ENCODE measurements at places on chromosomes 1 and 21.

DNA sequence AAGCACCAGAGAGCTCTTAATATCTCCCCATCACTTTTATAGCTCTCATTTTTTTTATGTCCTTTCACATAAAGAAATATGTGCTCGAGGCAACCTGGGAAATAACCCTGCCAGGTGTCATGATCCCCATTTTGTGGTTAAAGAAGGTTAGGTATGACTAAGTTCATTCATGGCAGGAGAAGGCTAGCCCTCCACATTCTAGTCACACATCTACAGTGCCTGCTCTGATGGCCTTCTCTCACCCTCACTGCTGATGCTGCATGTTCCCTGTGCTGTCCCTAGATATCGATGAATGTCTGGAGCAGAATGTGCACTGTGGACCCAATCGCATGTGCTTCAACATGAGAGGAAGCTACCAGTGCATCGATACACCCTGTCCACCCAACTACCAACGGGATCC lies 187.5 kb downstream of the TPR start:
- DNase-seq: no peak

- no peak for DNase-seq
Measured at GRCh38 chr1:30746212-30747032, 11.2 kb downstream of the LAPTM5 start.

DNA sequence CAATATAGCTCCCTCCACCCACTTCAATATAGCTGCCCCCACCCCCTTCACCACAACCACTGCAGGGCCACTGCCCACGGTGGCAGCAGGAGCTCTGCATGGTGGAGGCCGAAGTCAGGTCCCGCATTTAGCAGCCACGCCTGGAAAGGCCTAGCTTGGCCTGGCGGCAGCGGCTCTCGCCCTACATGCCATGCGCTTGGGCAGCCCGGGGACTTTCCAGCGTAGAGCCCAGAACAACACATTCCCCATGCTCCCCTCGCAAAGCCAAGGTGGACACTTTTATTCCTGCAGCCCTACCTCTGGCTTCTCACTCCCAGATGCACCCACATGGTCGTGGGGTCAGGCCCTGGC lies 37.1 kb downstream of the LHX4 start:
- DNase-seq: no peak

DNA sequence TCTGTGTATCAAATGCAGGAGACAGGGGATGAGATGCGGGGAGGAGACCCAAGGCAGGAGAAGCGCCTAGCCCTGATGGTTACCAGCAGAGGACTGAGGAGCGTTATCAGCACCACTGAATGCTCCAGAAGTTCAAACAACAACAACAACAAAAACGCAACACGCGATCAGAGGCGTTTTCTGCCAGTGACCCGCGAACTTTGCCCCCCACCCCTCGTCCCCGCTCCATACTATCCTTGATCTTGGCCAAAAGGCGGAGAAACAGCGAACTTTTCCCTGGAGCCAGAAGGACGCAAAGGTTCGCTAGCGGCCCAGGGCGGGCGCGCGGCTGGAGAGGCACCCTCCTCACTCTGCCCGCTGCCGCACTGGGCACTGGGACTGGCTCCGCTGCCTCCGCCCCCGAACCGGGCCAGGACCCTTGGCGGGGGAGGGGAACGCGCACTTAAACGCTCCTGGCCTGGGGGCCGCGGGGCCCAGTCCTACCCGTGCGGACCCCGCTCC lies 699 bp downstream of the ECHDC2 start:
- DNase-seq: no peak

- DNase-seq: no peak
Measured at GRCh38 chr1:9996624-9997582, at the start of gene RBP7. Gene RBP7 (plus strand): TSS chr1:9997228. CDS start chr1:9997259, 31 bp downstream.

DNA sequence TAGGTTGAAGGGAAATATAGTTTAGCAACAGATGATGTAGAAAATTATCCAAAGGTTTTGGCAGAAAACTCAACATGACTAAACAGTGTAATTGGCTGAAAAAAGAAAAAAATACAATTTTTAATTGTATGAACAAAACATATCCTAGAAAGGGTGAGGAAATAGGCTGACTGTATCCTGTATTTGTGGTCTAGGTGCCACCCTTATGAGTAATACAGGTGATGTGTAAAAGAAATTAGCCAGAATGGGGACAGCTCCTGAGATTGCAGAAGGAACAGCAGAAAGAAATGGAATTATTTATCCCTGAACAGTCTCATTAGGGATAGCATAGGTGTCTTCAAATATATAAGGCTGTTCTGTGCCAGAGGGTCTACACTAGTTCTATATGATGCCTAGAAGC lies 24.6 kb downstream of the DNASE2B start:
- DNase-seq: no peak

GRCh38 chr1:173122958-173123852 lies 72.5 kb upstream of the TNFSF18 start:
- DNase-seq: peak; percentile 84

DNA sequence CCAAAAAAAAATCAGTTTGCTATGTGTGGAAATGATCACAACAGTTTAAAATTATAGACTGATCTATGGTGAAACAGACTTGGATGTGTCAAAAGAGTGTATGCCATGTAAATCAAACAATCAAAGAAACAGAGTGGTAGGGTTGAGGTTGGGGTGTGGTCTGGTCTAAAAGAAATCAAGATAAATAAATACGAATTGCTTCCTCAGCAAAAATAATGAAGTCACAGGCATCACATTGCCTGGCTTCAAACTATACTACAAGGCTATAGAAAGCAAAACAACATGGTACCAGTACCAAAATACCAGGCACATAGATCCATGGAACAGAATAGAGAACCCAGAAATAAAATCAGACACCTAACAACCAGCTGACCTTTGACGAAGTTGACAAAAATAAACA lies 1796.9 kb downstream of the NCAM2 start:
- DNase-seq: no peak

DNA sequence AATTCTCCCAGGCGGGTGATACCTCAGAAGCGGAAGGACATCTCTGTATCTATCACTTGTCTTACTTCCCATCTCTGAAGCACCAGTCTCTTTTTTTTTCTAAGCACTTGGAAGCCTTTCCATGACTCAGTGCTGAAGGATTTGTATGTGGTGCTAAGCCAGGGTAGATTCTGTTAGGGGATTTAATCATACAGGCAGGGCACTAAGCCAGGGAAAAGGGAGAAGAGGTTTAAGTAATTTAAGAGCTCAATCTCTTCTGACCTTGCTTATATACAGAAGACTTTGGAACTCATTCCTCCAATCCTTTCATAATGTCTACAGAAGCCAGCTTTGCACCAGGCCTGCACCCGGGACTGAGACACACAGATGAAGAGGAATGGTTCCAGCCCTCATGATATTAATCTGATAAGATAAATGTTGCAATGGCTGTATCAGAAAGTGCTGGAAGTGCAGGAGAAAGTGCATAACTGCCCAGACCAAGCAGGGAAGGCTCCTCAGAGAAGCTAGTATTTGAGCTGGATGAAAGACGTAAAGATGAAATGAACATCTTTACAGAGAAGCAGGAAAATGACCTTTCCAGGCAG lies 11.0 kb downstream of the FAM163A start:
- no peak for DNase-seq

DNA sequence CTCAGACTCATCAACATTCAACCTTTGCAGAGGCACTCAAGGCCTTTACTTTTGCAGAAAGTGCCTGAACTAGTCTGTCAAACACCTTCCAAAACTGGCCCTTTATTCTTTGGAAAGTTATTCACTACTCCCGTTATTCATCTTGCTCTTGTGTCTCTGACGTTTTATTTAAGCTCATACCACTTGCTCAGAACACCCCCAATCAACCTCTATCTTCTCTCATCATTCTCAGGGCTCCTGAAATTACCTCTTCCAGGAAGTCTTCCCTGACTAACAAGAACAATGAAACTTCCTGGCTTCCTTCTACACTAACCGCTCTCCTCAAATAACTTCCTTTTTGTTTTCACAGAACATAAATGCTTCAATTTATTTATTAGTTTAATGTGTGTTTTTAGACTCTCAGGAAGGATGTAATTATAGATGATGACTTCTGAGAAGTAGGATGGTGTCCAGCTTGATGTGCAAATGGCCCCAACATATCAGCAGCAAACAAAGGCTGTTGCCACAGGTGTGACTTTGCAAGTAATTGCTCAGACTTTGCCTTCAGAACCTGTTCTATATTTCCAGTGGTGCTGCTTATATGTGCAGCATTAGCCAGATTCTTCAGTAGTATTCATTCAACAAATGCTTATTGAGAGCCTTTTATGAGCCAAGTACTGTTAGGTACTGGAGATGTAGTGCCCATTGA lies 22.8 kb upstream of the BATF3 start:
- DNase-seq: no peak

- DNase-seq: no peak
Measured at GRCh38 chr1:220511179-220511578, 16.8 kb upstream of the MARK1 start.

GRCh38 chr1:192527950-192528349 lies 47.6 kb upstream of the RGS1 start:
- DNase-seq: no peak

DNA sequence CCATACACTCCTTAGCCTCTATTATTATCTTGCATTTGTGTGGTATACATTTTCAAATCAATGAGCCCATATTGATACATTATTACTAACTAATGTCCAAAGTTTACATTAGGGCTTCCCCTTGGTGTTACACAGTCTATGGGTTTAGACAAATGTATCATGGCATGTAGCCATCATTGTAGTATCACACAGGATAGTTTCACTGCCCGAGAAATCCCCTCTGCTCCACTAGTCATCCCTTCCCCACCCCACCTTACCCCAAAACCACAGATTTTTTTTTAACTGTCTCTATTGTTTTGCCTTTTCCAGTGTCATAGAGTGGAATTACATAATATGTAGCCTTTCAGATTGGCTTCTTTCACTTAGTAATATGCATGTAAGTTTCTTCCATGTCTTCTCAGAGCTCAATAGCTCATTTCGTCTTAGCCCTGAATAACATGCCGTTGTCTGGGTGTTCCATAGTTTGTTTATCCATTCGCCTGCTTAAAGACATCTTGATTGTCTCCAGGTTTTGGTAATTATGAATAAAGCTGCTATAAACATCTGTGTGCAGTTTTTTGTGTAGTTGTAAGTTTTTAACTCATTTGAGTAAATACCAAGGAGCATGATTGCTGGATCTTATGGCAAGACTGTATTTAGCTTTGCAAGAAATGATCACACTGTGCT lies 86.4 kb upstream of the LYST start:
- no peak for DNase-seq

DNA sequence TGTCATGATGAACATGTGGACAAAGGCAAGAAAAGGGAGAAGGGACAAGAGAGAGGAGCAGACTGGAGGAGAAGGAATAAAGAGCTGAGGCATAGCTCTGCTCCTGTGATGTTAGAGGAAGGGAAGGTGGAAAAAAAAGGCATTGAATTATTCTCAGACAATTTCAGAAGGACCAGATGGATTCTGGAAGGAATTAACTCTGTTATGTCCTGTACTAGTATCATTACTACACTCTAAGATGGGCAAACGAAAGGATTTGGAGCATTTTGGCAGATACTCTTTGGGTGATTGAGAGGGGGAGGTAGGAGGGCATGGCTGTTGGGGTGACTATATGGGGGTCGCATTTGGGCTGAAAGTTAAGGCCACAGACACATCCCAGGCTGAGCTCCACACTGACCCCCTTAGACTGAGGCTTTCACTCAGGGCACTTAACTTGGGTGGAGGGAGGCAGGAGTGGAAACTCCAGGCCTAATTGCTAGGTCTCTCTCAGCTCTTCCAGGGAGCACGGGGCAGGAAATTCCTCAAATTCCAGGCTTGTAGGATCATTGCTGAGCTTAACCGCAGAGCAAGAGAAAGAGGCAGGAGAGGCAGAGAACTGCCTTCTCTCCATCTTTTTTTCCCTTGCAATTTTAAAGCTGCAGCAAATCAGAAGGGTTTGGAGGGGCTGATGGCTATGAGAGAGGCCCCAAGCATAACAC lies 25.9 kb downstream of the KIRREL1 start:
- no peak for DNase-seq
